ACHN (cell line): ENCODE measurements at places on chromosomes 11 and 22.
A peak's percentile ranks its signal among the peaks of the same experiment; 100 is the strongest.

DNA sequence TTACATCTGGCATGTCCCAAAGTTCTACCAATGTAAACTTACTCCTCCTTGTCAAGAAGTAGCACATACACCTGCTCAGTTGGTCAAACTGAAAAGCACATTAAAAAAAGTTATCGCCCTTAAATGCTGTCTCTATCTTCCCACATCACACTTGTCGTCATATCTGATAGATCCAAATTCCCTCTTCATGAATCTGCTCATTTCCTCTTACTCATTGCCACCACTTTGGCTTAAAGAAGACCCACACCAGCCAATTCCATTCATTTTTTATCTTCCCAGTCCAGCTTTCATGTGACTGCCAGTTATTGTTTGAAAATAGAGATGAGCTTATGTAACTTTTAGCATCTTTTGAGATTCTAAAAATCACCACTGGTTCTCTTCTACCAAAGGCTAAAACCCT lies 305.9 kb upstream of the MTNR1B start:
- no peak for DNase-seq

DNA sequence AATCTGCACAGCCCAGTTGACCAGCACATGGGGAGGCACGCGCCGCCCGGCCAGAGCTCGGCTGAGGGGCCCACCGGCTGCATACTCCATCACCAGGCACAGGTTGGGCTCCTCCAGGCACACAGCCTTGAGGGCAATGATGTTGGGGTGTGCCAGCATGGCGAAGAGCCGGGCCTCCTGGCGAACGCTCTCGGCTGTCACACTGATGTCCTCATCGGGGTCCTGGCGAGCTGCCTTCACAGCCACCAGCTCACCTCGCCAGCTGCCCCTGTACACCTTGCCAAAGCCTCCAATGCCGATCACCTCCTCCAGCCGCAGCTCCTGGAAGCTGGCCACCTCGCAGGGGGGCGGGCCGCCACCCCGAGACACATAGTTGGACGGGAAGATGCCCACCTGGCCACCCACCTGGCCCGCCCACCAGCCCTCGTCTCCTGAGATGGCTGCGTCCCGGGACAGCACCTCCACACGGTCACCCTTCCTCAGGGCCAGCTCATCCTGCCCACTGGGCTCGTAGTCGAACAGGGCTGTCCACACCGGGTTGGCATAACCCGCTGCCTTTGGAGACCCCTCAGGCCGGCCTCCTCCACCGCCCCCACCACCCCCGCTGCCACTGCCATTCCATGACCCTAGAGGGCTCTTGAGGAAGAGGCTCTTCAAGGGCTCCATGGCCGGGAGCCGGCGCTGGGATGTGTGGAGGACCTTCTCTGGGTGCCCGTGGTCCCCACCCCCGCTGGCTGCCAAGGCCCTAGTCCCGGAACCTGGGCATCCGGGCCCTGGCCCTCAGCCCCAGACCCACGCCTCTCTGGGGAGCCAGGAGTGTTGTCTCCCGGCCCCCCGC lies 711 bp downstream of the MAP3K11 start:
- peak; percentile 11 for DNase-seq

GRCh38 chr11:88300888-88301487 lies 36.5 kb downstream of the CTSC start:
- DNase-seq = no peak

GRCh38 chr11:75160220-75160757 lies 9.4 kb downstream of the SLCO2B1 start:
- no peak for DNase-seq

GRCh38 chr11:37926772-37927171 lies 1328.7 kb upstream of the RAG2 start:
- DNase-seq = no peak
